Panc1 (cell line): ENCODE measurements at places on chromosomes 2 and 18.

- no peak for DNase-seq
These were observed 243.1 kb upstream of the TNP1 start for GRCh38 chr2:217102956-217103355.

DNA sequence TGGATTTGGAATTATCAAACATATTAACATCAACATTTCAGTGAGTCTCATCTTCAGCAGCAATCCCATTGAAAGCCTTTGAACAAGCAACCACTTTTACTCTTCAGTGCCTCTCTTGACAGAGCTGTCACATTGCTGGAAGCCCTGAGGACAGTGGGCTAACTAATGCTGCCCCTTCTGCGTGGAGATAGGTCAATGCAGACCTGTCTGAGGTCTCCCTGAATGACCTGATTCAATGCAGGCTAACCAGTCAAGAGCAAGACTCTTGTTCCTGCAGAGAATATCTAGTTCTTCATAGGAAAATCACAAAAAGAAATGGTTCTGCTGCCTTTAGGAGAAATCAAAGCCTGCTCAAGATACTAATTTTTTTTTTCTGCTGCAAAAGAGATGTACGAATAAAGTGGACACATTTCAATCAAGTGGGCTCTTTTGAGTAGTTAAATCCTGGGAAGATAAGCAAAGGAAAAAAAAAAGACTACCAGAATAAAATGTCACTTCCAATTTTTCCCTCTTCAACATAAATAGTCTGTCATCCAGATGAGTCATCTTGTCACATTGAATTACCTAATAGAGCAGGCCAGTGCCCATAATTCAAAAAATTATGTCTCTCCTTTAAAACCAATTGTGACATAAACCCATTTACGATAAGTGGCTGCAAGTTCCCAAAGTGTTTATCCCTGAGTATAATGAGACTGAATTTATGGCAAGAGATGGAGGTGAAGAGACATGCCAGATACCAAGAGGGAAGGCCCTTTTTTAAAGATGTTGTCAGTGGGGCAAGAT, 1269.0 kb upstream of the DDX18 start:
- DNase-seq, result no peak

DNA sequence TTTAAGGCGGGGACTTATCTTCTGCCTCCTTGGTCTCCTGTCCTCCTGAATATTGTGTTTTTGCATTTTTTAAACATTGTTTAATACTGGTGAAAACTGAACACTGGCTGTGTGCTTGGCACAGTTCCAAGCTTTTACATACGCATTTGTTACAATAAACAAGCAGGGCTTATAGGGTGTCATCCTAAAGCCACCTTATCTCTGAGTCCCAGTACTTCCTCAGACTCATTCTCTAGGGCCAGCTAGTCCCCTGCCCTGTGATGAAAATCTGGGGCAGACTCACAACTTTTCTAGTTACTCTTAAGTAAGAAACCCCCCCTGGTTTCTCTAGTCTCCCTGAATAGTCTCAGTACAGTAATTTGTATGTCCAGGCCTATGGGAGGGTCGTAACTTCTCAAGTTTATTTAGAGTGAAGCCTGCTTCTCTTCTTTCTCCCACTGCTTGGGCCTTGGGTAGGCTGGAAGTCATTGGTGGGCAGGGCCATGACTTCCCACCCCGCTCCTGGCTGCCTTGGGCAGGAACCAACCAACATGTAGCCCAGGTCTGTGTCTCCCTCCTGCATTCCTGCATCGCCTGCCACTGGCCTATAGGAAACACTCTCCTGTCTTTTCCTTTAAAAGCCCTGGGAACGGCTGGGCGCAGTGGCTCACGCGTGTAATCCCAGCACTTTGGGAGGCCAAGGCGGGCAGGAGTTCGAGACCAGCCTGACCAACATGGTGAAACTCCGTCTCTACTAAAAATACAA, 7.7 kb upstream of the KCNE4 start:
- DNase-seq, result no peak

DNA sequence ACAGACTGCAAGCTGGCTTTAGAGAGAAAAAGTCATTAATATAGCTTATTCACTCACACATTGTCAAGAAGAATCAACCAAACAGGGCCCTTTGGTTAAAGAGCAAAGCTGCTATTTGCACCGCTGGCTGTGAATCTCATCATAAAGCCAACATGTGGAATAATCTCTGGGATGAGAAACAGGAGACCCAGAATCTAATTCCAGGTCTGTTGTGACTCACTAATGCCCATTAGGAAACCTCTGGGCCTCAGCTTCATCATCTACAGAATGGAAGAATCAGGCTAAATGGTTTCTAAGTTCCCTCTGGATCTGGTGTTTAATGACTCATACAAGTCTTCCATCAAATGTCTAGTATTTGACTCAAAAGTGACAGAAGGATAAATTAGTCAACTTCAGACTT, 591.7 kb upstream of the DDX18 start:
- DNase-seq, result no peak

- no peak for DNase-seq
These were observed 673 bp upstream of the HNMT start for GRCh38 chr2:137963535-137964065.

DNA sequence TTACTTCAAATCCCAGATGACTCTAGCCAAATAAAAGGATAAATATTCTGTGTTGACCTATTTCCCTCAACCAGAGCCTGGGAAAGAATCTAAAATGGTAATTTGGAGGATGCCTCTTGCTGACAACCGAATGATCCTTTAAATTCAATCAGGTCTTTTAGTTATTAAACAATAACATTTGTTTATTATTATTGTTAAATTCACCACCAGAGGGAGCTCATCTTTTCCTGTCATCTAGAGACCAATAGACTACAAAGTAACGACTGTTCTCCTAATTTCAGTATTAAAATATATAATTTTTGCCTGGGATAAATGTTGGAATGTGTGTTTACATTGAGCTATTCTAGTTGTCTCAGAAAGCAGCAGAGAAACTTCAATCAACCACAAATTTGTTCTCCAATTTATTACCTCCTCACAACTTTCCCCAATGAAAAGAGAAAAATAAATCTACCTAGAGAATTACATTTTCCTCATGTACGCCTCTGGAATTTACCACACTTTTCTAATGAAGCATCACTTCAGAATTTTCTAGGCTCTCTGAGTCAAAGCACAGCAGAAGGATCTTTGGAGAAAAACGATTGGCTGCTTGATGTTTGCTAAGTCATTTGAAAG, 142.7 kb downstream of the SCG2 start:
- no peak for DNase-seq

DNA sequence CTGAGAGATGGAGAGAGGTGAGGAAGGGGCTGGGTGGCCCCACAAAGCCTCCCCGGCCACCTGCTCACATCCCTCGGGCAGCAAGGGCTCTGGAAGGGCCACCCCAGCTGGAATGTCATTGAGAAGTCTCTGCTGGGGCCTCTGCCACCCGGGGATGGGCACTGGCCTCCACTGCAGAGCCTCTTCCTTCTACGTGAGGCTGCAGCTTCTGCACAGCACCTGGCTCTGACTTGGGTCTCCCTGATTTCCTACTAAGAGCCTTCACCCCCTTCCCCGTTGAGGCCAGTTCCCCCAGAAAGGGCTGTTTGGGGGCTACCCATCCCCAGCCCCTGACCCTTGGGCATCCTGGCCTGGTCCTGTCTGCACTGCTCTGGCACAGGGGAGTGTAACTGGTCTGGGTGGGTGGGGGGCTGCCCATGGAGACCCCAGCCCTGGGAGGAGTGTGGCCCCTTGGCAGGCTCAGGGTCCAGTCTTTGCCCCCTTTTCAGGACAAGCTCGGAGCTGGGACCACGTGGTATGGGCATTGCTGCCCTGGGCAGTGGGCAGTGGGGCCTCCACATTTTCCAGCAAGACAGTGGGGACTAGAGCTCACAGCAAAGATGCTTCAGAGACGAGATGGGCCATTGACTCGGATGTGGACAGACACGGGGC, 5.6 kb downstream of the PDCD1 start:
- DNase-seq, result no peak

DNA sequence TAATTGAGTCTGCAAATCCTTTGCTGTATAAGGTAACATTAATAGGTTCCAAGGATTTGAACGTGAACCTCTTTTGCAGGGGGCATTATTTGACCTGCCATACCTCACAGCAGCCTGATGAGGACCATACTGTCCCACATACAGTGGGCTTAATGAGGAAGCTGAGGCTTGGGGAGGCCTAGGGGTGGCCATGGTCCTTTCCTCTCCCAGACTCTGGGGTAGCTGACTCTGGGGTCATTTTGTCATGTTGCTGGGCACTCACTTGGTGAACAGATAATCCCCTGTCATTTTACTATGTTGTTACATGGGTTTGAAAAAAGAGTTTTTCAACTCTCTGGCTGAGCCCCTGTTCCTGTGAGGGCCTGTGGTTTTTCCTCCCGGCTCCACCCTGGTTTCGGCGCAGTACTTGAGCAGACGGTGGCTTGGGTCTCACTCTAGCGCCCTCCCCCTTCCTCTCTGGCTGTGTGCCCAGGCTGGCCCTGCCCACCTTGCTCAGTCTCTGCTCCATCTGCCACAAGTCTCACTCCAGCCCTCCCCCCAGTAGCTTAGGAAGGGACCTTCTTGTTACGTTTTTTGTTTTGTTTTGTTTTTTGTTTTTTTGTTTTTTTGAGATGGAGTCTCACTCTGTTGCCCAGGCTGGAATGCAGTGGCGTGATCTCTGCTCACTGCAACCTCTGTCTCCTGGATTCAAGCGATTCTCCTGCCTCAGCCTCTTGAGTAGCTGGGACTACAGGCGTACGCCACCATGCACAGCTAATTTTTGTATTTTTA, 21.0 kb downstream of the INPP4A start:
- no peak for DNase-seq

GRCh38 chr2:27638709-27639108, 9.9 kb downstream of the GPN1 start:
- no peak for DNase-seq

GRCh38 chr2:12120281-12121150, 374.1 kb downstream of the LPIN1 start:
- no peak for DNase-seq

DNA sequence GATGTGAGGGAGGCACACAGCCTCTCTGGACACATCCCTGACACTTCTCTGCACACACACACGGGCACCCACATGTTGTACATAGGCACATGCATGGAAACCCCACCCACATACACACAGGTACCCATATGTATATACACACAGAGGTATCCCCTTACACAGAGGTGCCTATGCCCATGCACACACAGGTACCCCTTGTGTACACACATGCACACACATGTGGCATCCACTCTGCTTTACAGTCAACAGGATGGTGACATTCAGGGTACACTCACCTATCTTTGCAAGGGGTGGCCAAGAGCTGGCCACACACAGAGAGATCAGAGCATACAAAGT, 59.5 kb downstream of the FAM168B start:
- DNase-seq, result no peak

- DNase-seq, result no peak
These were observed 7.2 kb downstream of the AGAP1 start for GRCh38 chr2:235500761-235501672.

- DNase-seq, result no peak
These were observed 24.6 kb downstream of the FIGN start for GRCh38 chr2:163711258-163711657.

- DNase-seq, result no peak
These were observed 143.4 kb downstream of the NCKAP5 start for GRCh38 chr2:133424876-133425275.

GRCh38 chr2:46216213-46216612, 81.0 kb upstream of the EPAS1 start:
- no peak for DNase-seq

DNA sequence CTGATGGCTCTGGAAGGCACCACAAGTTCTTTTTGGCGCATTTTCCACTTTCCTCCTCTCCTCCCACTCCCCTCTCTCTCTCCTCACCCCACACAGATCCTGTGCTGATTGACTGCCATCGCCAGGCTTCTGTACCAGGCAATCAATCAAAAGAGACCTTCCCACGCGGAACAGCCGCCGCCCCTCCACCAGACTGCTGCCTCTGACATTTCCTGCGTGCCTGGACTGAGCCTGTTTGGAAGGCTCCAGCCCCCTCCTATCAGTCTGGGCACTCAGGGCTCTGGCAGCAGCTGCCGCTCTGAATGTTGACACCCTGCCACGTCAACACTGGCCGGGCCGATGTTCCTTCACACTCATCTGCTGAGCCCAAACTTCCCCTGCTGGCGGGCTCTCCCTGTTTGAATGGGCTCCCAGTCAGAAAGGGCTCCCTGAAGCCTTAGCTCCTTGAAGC, 467.7 kb downstream of the EPHA4 start:
- DNase-seq, result no peak

- DNase-seq, result no peak
These were observed 40.4 kb downstream of the TMEM18 start for GRCh38 chr2:636641-637405.

GRCh38 chr18:78979056-78979729, 425 bp upstream of the SALL3 start:
- DNase-seq, result no peak

GRCh38 chr18:80253236-80253635, 5.9 kb upstream of the PARD6G start:
- DNase-seq, result no peak

GRCh38 chr2:177543007-177543760, 150.6 kb downstream of the AGPS start:
- no peak for DNase-seq

DNA sequence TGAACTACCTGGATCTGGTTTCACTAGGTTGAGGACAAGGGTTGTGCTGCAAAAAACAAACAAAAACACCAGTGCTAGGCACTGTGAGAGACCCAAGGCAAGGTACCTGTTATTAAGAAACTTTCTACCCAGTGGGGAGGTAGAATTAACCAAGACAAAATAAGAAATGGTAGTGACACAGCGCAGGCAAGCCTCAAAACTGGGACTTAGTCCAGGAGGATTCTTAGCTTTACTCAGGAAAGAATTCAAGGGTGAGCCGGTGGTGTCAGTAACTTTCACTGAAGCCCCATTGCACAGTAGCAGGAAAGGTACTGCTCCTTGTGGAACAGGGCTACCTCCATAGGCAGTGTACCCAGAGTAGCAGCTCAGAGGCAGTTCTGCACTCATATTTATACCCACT, 131.6 kb downstream of the SCG2 start:
- DNase-seq, result no peak
